ENCODE measurements at places on chromosomes 2 and 18.
A peak's percentile ranks its signal among the peaks of the same experiment; 100 is the strongest.

- DNase-seq: peak; percentile 60
Measured at GRCh38 chr2:68925295-68925896, 27.3 kb downstream of the GKN2 start.

- DNase-seq: no peak
Measured at GRCh38 chr18:9153256-9153655, 16.7 kb downstream of the ANKRD12 start.

DNA sequence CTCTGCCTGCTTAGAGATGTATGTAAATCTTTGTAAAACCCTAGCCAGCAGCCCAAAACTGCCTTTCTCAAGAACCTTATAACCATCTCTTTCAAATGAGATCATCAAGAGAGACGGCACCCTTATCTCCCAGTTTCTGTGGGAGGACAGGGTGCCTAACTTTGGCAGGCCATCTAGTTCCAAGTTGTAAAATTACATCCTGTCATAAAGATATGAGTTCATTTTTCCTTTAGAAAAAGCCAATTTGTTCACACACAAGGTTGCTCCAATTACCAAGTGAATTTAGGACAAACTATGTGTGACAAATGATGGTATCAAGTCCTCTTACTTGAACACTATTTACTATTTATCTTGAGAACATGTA is 65.3 kb downstream of the MEMO1 start:
- DNase-seq: no peak

GRCh38 chr2:127634066-127634617 is 11.8 kb upstream of the GPR17 start:
- DNase-seq: no peak

DNA sequence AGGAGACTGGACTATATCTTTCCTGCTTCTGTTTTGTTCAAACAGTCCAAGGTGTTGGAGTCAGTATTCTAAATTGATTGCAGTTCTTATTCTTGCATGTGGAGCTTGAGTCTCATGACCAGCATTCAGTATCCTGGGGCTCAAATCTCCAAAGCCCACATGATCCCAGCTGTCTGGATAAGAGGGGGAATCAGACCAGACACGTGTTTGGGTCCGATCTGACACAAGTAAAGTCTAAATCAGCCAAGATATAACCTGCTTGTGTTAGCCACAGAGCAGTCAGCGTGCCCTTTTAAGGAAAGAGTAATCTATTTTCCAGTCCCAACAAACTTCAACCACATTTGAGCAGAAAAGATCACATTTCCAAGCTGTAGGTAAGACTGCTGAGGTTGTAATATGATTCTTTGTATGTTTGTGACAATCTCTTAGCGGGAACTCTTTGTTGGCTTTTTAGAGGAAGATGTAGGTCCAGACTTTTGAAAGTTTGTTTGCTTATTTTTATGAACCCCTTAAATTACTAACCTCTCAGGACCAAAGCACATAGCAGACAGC is 334.6 kb downstream of the SLC4A3 start:
- DNase-seq: no peak

DNA sequence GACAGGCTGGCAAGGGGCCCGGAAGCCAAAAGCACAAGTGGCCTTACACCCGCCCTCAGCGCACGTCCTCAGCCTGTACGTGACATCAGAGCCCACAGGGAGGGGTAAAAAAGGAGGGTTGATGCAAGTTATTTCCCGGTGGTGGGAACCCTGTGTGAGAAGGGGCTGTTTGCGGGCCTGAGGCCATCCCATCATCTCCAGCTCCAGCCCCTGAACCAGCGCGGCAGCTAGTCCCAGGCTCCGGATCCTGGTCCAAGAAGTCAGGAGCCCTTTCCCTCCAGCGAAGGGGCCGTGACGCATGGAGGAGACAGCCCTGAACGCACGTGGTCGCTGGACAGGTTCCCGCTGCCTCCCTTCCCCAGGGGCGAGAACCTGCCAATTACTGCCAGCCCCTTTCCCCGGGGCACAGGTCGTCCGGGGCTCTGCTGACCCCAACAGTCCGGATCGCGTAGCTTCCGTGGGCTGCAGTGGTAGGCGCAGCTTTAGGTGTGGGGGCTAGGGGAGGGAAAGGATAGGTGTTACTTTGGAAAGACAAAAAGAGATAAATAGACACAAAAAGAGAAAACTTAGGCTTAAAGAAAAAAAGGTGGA is 1.3 kb upstream of the LRP2 start:
- DNase-seq: peak; percentile 32

DNA sequence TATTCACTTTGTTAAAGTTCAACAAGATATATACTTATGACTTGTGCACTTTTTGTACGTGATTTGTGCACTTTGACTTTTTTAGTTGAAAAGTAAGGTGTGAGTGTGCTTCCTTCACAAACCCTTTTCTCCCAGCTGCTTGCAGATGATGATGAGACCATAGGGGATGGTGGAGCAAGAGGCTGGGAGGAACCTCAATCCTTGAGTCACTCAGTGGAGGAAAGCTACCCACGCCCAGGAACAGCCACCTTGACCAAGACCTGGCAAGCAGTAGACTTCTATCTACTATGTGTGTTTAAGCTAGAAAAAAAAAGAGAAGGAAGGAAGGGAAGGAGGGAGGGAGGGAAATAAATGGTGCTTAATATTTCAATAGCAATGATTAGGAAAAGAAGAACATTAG is 25.2 kb upstream of the TAF1B start:
- no peak for DNase-seq

- DNase-seq: no peak
Measured at GRCh38 chr18:32577561-32577960, 106.9 kb upstream of the GAREM1 start.

DNA sequence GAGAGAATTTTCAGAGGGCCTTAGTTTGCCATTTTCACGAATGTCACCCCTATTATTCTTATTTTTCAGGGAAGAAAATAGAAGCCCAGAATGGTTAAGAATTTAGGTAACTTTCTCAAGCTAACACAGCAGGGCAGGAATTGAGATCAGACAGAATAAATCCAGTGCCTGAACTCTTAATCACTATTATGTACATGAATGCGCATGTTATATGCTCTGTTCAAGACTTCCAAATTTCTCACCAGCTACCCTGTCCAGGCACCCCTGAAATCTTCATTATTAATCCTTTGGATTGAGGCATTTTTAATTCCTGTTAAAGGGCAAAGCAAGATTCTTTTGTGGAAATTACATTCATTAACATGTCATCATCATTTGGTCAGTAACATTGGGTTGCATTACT is 218.4 kb downstream of the ACTR3 start:
- DNase-seq: no peak

DNA sequence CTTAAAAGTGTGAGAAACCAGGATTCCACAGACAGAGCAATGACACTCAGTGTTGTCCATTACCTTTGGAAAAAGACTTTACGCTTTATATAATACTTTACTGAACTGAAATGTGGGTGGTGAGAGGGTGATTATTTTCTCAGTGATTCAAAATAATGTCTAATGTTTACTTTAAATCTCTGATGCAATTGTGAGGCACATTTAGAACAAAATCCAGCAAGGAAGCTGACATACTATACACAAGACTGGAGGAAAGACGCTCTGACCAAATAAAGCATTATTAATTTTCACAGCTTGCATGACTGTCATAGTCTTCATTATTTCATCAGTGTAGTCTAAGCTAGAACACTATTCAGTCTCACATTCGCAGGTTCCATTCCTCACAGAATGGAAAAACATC is 34.1 kb upstream of the STAT1 start:
- DNase-seq: no peak

GRCh38 chr2:9918275-9918674 is 33.2 kb upstream of the GRHL1 start:
- DNase-seq: no peak

DNA sequence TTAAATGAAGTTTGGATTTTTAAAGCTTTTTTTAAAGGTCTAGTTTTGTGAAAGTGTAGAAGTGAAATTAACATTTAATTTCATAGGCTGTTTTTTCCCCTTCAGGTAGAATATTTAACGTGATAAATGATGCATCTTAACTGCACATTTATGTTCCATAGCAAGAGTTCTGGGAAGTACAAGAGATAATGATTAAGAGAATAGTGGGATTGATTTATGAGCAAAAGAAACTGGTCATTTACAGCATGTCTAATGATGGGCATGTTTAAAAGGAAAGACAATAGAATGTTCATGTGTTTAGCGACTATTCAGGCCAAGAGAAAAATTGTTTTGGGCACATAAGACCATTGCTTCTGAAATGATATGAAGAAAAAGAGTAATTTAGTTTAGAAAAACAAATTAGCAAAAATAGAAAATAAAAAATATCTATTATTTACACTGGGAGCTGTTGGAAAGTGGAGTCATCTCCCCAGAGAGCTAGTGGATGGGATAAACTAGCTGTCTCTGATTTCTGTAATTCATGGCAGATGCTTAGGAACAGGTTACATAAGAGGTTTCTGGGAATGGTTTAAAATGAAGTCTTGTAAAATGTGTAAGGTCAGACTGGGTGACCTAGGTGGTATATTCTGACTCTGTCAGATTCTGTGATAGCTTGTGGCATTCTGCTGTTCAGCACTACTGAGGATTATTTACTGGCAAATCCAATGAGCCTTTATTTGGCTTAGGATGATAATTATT is 60.7 kb downstream of the WDR7 start:
- DNase-seq: no peak

DNA sequence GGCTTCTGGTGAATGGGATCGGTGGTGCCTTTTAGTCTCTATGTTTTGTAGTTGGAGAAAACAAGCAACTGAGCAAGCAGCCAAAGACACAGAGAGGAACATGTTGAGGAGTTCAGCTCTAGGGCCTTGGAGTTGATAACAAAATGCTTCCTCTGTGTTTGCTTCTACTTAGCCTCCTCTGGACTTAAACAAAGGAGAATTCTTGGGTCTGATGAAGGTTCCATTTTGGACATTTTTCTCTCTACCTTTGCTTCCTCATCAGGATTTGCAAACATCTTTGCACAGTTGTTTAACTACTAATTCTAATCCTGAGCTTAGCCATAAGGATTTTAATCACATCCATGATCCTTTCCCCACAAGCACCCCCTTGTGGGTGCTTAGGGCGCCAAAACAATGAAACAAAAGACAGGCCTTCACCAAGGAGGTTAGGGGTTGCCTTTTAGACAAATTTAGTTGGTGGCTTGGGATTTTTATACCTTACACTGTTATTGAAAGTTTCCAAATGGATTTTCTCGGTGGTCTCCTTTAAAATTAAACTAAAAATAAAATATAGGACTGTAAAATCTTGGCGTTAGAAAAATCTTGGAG is 148.5 kb upstream of the SATB2 start:
- DNase-seq: no peak

GRCh38 chr2:174138161-174138560 is 110.2 kb downstream of the OLA1 start:
- no peak for DNase-seq

- DNase-seq: no peak
Measured at GRCh38 chr2:27710640-27711430, 47.1 kb downstream of the SLC4A1AP start.

GRCh38 chr18:74947417-74947816 is 261.5 kb downstream of the PTGR3 start:
- no peak for DNase-seq

DNA sequence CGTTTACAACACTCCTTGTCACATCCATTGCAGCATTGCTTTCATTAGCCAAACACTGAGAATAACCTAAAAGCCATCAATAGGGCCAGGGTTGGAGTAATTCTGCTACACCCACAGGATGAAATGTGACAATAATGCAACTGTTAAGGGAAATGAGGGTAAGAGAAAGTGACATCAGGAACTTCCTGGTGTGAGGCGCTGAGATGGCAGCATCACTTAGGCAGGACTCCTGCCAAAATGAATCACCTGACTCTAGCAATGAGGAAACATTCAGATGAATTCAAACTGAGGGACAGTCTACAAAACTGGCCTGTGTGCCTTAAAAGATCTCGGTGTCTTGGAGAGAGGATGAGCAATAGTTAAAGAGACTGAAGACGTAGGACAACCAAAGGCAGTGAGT is 115.6 kb upstream of the AGAP1 start:
- DNase-seq: no peak

DNA sequence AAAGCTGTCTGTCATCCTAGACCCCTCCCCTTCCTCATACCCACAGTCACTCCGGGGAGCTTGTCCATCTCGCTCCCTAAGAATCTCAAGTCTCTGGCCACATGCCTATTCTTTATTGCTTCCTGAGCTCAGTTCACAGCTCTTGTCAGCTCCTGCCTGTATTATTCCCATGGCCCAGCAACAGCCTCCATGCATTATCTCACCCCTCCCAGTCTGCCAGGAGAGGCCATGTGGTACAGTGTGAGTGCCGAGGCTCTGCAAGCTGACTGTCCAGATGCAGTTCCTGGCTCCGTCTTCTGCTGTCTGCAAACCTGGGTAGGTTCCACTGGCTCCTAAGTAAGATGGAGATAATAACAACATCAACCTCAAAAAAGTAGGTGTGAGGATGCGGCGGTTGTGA is 79.7 kb downstream of the MRPS9 start:
- no peak for DNase-seq

- no peak for DNase-seq
Measured at GRCh38 chr2:26414311-26414710, 12.6 kb downstream of the DRC1 start.

GRCh38 chr18:36831139-36831538 is 2.2 kb downstream of the KIAA1328 start:
- DNase-seq: no peak

DNA sequence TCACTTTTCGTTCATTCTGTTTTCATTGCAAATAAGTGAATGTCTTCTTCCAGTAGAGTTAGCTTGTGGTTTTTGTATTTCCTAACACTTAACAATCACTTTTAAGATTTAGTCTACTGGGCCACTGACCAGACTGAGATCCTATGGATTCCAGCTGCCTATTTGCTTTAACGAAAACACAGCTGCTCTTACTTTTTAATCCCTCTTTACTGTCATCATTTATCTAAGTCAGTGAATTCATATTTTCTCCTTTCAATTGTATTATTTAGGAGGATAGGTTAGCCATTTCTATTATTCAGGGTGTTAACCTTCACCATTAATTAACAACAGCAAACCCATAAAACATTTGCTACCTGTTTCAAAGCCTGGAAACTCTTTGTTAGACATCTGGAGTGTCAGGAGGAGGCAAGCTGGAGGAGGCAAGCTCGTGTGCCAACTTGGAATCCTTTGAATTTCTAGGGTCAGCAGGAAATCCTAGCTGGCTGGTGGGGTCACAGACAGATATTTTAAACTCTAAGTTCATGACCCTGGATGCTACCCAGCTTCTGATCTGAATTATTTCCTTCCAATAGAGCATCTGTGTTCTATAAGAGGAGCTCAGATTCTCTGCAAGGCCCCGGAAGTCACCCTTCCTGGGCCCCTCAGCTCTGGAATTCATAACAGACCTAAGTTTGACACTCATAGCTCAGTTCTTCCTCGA is 385.3 kb downstream of the RBM43 start:
- DNase-seq: no peak

DNA sequence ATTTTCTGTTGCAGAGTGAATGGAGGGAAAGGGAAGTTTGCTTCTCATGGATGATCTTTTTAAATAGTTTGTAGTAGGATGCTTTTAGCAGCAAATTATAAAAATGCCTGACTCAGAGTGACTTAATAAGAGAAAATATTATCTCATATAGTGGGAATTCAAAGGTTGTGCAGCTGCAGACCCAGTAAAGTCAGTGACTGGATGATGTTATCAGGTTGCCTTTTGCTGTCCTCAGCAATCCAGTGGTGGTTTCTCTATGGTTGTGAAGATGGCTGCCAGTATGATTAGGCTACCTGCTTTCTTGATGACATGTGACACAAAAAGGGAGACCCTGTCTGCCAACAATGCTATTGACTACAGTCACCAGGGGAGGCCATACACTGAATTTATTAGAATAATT is 184.8 kb downstream of the DIS3L2 start:
- DNase-seq: no peak

Data from central memory CD4-positive, alpha-beta T cell (primary cell).